ENCODE measurements at places on chromosomes 13 and 19.
A peak's percentile ranks its signal among the peaks of the same experiment; 100 is the strongest.

GRCh38 chr13:96200810-96201209 lies 110.9 kb downstream of the HS6ST3 start:
- no peak for DNase-seq

DNA sequence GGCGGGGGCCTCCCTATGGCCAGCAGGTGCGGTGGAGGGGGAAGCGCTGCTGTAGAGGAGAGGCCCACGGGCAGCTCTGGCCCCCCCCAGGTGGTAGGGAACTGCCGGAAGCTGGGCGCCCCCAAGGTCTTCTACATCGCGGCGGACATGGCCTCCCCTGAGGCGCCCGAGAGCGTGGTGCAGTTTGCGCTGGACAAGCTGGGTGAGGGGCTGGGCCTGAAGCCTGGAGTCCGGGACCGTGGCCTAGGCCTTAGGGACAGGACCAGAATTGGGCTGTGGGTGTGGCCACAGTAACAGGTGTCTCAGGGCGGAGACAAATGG lies 3.8 kb upstream of the RPL36 start:
- DNase-seq = no peak

- DNase-seq = no peak
Observed at GRCh38 chr13:26052337-26052736, 521 bp upstream of the SHISA2 start.

DNA sequence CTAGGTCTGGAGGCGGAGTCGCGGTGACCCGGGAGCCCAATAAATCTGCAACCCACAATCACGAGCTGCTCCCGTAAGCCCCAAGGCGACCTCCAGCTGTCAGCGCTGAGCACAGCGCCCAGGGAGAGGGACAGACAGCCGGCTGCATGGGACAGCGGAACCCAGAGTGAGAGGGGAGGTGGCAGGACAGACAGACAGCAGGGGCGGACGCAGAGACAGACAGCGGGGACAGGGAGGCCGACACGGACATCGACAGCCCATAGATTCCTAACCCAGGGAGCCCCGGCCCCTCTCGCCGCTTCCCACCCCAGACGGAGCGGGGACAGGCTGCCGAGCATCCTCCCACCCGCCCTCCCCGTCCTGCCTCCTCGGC lies at the start of gene SLC5A5:
Gene SLC5A5 (plus strand): TSS at position 68 of the 373 bp plus-strand sequence. CDS start 375 bp downstream, outside the sequence.
- DNase-seq = peak; percentile 47

DNA sequence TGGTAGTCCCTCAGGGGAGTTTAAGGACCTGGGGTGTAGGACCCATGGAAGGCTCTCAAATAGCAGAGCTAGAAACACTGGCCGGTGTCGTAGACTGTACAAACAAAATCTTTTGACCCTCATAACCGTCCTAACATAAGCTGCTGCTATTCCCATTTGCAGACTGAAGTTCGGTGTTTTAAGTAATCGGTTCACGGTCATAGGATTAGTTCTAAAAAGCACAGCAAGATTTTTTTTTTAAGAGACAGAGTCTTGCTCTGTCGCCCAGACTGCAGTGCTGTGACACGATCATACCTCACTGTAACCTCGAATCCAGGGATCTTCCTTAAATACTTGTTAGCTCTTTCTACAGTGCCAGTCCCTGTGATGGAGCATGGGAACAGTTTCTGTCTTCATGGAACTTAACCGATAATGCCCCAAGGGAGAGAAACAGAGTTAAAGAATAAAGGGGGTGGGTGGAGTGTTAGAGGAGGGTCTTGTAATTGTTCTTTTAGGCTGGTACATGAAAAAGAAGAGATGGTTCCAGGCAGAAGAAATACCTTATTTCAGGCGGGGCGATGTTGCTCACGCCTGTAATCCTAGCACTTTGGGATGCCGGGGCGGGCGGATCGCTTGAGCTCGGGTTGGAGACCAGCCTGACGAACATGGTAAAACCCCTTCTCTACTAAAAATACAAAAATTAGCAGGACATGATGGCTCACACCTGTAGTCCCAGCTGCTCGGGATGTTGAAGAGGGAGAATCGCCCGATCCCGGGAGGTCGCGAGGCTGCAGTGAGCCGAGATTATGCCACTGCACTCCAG lies 475 bp upstream of the ZC3H4 start:
- no peak for DNase-seq

GRCh38 chr13:33868343-33868994 lies 50.5 kb downstream of the RFC3 start:
- no peak for DNase-seq

DNA sequence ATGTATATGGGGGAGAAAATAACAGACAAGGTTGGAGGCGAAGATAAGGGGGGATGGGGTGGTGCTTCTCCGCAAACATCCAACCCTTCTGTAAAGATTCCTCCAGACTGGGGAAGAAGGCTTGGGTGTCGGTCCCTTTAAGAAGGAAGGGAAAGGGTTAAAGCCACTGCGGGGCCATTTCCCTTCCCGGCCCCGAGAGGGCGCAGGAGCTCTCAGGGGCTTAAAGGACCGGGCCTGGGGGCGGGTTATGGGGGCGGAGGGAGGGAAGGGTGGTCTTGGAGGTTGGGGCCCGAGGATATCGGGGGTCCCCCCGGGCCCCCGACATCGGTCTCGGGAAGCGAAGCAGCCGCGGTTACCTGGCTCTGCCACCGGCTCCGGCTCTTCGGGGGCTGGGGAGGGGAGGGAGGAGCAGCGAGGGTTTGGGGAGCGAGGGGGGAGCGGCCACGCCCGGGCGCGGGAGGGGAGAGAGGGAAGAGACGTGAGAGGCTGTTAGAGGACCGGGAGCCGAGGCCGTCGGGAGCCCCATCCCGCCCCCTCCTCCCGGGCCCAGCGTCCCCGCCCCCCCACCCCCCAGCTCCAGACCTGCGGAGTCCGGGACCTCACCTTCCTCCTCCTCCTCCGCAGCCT lies 2.8 kb downstream of the TNNT1 start:
- DNase-seq = peak; percentile 44

DNA sequence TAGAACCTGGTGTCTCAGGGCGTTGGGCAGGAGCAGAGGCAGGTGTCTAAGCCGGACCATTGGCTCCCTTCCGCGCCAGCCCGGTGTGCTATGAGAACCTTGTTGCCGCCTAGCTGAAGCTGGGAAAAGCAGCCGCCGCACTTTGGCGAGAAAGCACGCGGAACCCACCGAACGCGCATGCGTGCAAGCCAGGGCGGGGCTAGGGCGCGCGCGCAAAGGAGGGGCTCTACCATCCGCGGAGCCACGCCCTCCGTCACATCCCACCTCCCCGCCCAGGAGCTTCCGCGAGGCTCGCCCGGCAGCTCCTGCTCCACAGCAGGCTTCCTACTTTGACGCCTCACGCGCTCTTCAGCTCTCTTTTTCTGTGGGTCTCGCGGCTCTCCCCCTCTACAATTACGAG lies 51.3 kb downstream of the WDR87 start:
- DNase-seq = peak; percentile 63

- no peak for DNase-seq
Observed at GRCh38 chr13:101545521-101545920, 93.0 kb downstream of the ITGBL1 start.

GRCh38 chr19:54431255-54431838 lies 16.1 kb downstream of the TTYH1 start:
- no peak for DNase-seq

- DNase-seq = no peak
Observed at GRCh38 chr19:16232127-16232526, 34.4 kb downstream of the AP1M1 start.

GRCh38 chr19:12872255-12872654 lies 9.0 kb downstream of the DNASE2 start:
- DNase-seq = no peak

DNA sequence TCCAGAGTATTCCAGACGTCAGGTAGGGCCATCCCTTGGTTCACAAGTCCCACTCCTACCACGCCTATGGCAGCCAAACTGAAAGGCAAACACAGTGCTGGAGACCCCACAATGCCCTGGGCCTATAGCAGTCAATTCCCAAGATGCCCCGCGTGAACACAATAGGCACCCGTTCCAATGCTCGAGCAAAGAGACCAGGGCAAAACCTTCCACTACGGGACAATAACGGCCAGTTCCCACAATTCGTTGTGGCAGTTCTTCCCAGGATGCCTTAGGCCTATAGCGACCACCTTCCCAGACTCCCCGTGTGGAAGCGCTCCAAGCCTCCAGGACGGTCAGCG lies 538 bp downstream of the ZNF428 start:
- peak; percentile 70 for DNase-seq

All from stimulated activated CD8-positive, alpha-beta memory T cell treated with anti-CD3 and anti-CD28 coated beads, Interleukin-4, amount 100 ng/mL, for 48 hours (primary cell).